Fibroblast of skin of left quadriceps (primary cell): ENCODE measurements at places on chromosomes 5 and 9.

GRCh38 chr5:93924628-93925027, 183.2 kb upstream of the POU5F2 start:
- DNase-seq: no peak

GRCh38 chr9:97480174-97480573, 21.3 kb upstream of the TMOD1 start:
- DNase-seq: no peak

DNA sequence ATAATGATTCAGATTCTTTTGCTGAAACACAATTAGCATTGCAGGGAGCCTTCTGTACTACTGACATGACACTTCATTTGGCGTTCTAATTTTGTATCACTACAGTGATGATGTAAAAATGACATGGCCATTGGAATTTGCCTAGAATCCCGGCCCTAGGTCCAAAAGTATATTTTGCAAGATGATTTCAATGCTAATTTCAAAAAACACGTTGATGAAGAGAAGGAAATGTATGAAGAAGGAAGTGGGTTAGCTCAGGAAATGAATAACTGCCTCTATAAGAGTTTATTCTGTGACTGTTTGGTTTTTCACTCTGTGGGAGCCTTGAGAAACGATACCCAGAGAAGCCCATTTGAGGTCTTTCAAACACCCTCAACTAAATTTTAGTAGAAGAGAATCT, 59.3 kb downstream of the OSTF1 start:
- DNase-seq: no peak

DNA sequence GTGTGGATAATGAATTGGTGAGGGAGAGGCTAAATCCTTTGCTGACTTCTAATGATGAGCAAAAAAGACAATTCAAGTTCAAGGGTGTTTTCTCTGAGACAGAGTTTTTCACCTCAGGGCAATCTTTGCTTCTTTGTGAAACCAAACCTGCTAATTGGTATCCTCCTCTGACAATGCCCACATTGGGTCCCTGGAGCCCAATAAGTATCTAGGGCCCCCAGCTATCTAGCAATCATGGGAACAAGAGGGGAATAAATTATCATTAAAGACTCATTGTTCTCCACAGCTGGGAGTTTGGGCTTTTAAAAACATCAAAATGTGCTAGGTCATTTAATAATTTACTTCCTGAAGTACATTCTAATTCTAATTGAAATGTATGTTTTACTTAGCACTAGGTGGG, 227.3 kb downstream of the TMEM167A start:
- DNase-seq: no peak

GRCh38 chr5:140329739-140330481, 16.5 kb downstream of the HBEGF start:
- no peak for DNase-seq

- DNase-seq: no peak
Measured at GRCh38 chr5:159174511-159175168, 34.7 kb downstream of the RNF145 start.
